ENCODE measurements at places on chromosomes 4 and X.

DNA sequence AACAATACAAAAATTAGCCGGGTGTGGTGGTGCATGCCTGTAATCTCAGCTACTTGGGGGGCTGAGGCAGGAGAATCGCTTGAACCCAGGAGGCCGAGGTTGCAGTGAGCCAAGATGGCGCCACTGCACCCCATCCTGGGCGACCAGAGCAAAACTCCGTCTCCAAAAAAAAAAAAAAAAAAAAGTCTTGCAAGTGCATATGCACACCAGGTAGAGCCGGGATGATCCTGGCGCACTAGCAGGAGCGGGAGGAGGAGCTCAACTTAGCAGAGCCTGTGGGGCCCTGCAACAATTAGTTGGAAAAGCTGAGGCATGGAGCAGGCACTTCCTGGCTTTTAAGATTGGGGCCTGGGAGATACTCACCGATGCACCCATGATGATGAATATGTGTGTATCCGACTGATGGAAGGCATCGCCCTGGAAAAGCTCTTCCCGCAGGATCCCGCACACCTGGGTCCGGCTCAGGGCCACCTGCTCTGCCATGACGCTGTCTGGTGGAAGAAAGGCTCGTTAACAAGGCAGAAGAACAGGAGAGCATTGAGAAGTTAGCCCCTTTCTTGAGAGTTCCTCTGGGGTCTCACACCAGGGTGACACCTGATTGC is 872 bp downstream of the G6PD start:
- DNase-seq = no peak

- no peak for DNase-seq
Measured at GRCh38 chr4:116438981-116439729, 646.2 kb downstream of the TRAM1L1 start.

DNA sequence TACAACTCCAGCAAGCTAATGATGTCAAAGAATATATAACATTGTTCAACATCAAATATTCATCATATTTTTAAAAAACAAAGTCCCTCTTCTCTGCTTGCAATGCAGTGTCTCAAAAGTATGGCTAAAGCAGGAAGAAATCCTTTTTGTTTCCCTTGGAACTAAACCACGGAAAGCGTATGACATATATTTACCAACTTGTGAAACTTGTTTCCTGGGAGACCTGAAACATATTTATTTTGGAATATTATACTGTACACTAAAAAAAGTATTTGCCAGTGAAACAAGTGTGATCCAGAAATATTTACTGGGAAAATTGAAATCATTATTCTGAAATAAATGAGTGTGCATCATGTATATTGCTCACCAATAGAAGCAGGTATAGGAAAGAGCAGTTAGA is 156.0 kb upstream of the ANKRD50 start:
- DNase-seq = no peak

GRCh38 chrX:132393992-132394391 is 94.8 kb downstream of the MBNL3 start:
- no peak for DNase-seq

DNA sequence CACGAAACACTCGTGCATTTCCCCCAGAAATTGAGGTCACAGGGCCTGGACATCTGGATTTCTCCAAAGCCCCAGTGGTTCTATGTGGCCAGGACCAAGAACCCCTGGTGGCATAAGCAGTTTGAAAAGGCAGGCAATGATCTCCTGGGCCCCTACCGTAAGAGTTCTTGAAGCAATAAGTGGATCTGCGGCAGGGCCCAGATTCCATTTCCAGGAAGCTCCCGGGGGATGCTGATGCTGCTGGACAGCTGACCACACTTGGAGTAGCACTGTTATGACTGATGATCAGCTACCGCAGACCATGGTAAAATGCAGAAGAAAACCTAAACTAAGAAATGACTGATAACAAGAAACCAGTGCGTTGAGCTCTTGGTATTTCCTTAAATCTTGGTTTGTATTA is 27.8 kb downstream of the SMS start:
- DNase-seq = no peak

DNA sequence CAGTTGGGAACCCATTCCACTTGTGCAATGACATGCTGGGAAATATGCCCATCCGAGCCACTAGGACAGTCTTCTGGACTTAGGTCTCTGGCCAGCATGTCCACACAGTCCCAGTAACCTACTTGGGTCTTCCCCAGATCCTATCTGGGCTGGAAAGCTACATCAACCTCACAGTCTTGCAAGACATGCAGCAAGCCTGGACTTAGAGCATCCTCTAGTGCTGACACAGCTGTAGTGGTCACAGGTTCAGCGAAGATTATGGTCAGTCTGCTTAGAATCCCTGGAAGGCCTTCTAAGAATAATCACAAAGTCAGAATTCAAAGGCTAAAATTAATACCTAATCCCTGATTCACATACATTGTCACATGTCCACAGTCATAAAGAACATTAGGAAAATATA is 842.7 kb downstream of the STPG2 start:
- DNase-seq = no peak

DNA sequence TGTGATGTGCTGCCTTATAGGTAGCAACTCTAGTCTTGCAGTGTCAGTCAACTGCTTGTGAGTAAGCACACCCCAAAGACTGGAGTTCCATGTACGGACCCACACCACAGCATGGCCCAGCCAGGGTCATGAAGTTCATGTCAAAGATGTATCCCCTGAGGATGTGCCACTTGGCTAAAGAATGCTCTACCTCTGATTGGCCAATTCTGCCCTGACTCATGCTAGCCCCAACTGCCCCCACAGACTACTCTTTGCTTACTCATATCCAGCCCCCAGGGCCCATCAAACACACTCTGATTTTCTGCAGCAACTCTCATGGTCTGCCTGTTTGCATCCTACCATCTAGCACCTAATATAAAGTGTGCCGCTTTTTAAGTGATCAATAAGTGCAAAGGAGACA is 62.5 kb downstream of the CHRDL1 start:
- no peak for DNase-seq

GRCh38 chr4:23290656-23291055 is 597.9 kb downstream of the GBA3 start:
- peak; percentile 0 for DNase-seq

GRCh38 chrX:39677978-39678791 is 419.6 kb downstream of the BCOR start:
- no peak for DNase-seq

- no peak for DNase-seq
Measured at GRCh38 chrX:70445951-70446350, 1.3 kb downstream of the DLG3 start.

GRCh38 chr4:110634350-110635162 is 11.7 kb upstream of the PITX2 start:
- no peak for DNase-seq

DNA sequence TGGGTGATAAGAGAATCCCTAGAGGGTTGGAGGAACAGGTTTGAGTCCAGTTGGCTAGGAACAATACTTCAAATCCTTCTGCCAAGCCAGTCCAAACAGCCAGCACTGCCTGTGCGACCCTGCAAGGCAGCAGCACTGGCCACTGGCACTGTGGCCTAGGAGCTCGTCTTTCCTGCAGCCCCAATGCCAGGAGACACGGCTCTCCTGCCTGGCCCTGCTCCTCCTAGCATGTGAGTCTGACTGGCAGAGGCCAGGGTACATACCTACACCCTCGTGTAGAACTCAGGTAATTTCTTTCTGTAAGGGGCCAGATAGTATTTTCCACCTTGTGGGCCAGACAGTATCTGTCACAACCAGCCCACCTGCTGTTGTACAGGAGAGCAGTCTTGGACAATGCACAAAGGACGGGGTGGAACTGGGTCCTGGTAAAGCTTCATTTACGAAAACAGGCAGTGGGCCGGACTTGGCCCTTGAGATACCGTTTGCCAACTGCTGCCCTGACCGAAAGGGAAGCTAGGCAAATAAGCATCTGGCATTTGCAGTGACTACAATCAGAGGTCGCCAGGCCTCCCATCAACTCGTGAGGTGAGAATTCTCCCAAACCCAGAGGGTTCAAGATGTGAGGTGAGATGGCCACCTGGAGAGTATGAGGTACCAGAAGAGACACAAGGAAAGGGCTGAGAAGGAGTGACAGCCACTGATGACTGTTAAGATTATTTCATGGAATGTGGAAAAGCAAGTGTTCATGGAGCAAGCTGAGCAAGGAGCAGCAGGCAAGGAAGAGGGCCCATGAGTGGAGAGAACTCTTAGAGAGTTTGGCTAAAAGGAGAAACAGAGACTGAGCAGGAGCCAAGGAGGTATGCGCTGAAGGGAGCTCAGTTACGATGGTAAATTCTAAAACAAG is 29.8 kb upstream of the IRAK1 start:
- no peak for DNase-seq

All from astrocyte of the spinal cord (primary cell).